Cortex of kidney (tissue), 1 donor: ENCODE measurements at places on chromosomes 5 and 9.

- no peak for DNase-seq
Observed at GRCh38 chr5:160188141-160189015, 40.9 kb upstream of the FABP6 start.

DNA sequence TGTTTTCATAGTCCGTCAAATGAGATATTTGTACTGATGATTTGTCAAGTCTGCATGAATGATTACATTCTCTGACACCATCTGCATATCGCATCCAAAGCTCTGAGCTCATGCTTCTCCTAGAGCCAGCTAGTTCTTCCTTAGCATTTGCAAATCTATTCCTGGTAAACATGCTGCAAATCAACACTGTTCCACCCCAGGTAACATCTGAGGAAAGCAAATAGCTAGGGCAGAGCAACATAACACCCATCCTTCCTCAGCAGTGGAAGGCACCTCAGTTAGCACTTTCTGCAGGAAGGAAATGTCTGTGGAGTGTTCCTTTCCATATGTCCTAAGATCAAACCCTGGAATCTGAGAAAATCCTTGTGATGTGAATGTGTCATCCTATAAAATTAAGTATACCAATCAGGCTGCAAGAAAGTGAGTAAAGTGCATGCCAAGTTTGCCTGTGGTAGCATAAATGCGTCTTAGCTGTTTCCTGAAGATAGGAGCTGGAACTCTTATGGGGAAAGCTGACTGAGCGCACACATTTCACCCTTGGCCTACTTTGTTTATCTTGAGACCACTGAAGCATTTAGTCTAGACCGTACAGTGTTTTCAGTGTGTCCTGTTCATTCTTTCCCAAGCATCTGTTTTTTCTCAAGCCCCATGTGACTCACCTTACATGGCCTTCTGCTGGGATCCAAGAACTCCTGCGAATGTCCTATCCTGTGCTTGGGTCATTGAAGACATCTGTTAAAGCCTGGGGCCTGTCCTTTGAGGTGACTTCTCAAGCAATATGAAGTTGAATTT is 50.9 kb upstream of the STARD4 start:
- DNase-seq: no peak

- DNase-seq: no peak
Observed at GRCh38 chr5:8538821-8539220, 669.9 kb downstream of the MTRR start.

DNA sequence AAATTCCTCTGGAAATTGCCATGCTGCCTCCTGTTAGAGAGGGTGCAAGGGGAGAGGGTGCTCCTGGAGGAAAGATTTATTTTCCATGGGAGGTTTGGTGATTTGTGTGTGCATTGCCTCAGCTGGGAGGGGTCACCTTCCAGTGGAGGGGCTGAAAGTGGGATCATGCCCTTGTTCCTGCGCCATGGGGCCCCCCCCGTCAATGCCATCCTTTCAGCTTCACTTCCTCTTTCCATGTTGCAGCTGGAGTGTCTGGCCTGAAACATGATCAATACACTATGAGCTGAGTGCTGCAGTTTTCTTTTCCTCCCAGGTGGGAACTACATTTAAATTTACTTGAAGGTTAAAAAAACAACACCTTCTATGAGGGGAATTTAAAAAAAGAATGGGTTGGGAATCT is 176.8 kb downstream of the MELK start:
- DNase-seq: no peak

DNA sequence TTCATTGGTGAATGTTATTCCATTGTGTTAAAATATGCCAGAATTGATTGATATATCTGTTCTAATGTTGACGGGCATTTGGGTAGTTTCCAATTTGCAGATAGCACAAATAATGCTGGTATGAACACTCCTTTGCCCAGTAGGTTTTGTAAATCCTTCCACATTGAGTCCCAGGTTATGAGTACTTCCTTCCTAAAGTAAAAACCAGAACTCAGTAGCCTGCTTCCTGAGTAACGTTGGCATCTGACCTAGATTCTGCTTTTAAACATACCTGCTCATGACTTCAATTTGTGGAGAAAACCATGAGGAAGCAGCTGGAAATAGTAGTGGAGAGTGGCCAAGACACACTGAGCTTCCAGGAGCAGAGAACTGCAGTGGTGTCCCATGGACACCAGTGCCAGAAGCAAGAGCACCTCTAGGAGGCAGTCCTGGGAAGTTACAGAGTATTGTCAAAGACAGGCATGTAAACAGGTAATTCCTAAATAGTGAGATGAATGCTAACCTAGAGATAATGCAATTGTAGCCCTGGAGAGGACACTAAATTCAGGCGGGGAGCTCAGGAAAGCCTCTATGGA is 24.3 kb upstream of the RASGRF2 start:
- no peak for DNase-seq
